ENCODE measurements at places on chromosomes 4 and X.
A peak's percentile ranks its signal among the peaks of the same experiment; 100 is the strongest.

GRCh38 chr4:179278647-179279046, 1836.4 kb upstream of the AGA start:
- DNase-seq, result no peak

- DNase-seq, result no peak
These were observed 54.0 kb upstream of the CHRNA9 start for GRCh38 chr4:40281099-40281498.

DNA sequence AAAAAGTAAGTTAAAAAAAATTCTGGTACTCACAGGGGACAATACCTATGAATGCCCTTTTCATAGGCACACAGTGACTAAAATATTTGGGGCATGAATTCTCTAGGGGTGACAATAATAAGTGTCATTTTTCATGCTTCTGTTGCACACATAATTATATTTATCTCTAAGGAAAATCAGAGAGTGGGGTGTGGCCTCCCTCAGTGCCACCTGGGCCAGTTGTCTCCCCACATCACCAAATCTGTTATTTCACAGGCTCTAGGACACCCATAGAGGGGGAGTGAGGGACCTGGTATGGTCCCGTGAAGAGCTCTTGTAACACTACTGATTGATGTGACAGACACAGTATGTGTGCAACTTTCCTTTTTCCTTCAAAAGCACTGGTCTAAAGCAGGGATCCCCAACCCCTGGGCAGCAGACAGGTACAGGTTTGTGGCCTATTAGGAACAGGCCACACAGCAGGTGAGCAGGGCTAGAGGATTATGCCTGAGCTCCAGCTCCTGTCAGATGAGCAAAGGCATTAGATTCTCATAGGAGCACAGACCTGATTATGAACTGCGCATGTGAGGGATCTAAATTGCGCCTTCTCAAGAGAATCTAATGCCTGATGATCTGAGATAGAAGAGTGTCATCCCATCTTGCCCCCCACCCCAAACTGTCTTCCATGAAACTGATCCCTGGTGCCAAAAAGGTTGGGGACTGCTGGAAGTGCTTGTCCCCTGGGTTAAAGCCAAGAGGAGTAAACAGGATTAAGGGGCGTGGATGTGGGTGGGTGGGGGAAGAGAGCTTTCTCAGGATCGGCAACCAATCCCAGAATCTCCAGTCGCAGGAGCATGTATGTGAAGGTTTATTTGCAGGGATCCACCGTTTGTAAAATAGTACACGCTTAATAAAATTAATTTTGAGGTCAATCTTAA, 856 bp downstream of the SLC9B1 start:
- peak; percentile 8 for DNase-seq

GRCh38 chrX:148070504-148070877, 89.4 kb downstream of the FMR1NB start:
- no peak for DNase-seq

DNA sequence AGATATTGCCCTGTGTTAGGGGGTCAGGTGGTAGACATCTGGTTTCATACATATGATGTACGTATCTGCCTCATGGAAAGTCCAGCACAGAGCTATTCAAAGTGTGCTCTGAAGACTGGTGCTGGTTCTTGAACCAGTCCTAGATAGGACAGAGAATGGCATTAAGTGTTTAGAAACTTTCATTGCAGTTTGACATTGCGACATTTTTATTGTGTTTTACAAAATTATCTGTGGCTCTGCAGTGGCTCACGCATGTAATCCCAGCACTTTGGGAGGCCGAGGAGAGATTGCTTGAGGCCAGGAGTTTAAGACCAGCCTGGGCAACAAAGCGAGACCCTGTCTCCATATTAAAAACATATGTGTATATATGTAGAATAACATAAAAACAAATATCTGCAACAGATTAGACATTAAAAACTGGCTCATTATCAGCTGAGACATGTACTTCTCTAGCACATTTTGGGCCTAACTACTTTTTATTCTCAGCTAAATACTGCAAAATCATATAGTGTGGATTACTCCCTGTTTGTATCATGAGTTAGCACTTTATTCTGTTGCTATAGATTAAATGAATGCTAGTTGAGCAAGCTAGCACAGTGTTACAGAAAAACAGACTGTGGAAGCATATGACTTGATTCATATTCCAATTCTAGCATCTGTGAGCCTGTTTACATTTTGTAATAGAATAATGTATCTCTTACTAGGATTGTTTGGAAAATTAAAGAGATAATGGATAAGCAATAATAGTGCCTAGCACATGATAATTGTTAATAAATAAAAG, 57.1 kb downstream of the USP9X start:
- no peak for DNase-seq

GRCh38 chrX:129640737-129641136, 14.0 kb downstream of the APLN start:
- DNase-seq, result no peak

- no peak for DNase-seq
These were observed 1.8 kb downstream of the IQSEC2 start for GRCh38 chrX:53279296-53280237.

- no peak for DNase-seq
These were observed 53.2 kb upstream of the TNIP3 start for GRCh38 chr4:121217351-121217750.

Data from HuH-7.5 (cell line).